ENCODE measurements at places on chromosomes 16 and 17.
A peak's percentile ranks its signal among the peaks of the same experiment; 100 is the strongest.

- no peak for DNase-seq
Observed at GRCh38 chr16:82177555-82177954, 7.5 kb upstream of the MPHOSPH6 start.

- no peak for DNase-seq
Observed at GRCh38 chr17:77366558-77367245, 225.9 kb downstream of the SEC14L1 start.

DNA sequence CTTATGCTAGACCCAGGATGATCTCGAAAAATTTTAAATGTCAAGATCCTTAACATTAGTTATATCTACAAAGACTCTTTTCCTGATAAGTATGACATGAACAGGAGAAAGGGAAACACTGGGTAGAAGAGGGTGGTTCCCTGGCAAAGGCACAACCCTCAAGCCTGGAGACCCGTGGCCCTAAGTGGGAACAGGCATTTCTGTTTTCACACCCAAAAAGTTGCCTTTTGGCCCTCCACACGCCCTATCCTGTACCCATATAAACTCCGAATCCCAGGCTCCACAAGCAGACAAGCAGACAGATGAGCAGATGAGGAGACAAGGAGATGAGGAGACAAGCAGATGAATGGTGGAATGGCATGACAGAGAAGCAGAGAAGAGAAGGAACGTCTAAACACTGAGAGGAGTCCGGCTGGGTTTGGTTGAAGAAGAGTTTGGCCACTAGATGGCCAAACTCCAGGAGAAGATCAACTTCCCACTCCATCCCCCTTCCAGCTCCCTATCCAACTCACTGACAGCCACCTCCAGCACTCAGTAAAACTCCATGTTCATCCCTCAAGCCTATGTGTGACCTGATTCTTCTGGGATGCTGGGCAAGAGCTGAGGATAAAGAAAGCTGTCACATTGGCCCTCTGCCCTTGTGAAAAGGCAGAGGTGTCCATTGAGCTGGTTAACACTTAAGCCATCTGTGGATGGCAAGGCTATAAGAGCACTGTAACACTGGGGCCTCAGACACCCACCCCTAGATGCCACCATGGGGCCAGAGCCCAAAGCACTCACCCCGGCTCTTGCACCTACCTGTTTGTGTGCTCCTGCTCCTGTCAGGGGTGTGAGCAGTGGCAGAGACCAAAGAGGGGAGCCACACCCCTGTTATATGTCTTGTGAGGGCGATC lies 139.6 kb upstream of the FAM20A start:
- DNase-seq, result no peak

DNA sequence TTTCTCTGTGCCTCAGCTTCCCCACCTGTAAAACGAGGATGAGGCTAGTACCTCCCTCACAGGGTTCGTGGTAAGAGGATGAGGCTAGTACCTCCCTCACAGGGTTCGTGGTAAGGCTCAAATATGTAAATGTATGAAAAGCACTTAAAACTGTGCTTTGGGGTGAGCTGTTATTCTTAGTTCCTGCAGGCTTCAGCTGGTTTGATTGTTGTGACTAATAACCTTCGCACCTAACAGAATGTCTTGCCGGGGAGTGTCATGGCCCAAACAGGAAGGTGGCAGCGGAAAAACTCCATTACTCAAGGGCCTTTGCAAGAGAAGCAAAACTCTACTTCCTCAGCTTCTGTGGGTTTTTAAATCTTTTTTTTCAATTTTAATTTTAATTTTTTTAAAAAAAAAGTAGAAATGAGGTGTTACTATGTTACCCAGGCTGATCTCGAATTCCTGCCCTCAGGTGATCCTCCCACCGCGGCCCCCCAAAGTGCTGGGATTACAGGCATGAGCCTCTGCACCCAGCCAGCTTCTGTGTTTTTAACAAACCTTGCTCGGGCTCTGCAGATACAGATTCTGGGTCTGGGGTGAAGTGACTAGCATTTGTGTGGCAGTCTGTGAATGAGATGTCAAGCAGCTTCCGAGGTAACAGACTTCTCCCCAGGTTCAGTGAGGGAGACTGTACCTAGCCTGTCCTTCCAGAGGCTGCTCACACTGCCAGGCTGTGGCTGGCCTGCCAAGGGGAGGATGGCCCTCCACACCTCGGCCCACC lies 103.0 kb downstream of the RAB11FIP4 start:
- DNase-seq, result no peak

DNA sequence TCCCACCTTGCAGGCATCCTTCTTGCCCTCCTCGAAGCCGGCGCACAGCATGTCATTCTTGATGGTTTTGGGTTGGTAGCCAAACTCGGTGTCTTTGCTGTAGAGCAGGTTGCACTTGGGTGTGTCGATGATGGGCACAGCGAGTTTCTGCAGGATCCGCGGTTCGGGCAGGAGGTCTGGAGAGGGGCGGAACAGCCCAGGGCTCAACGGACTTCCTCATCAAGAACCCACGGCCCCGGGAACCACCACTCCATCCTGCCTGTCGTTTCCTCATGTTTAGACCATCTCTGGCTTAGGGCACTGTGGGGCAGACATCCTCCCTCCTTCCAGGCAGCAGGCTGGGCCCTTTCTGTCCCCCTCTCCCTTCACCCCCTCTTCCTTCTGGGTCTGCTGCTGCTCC lies 6.5 kb downstream of the PRSS27 start:
- DNase-seq, result no peak

GRCh38 chr16:57807968-57808528 lies 5.8 kb upstream of the KIFC3 start:
- peak; percentile 87 for DNase-seq

- no peak for DNase-seq
Observed at GRCh38 chr16:10196999-10197398, 14.8 kb upstream of the GRIN2A start.

DNA sequence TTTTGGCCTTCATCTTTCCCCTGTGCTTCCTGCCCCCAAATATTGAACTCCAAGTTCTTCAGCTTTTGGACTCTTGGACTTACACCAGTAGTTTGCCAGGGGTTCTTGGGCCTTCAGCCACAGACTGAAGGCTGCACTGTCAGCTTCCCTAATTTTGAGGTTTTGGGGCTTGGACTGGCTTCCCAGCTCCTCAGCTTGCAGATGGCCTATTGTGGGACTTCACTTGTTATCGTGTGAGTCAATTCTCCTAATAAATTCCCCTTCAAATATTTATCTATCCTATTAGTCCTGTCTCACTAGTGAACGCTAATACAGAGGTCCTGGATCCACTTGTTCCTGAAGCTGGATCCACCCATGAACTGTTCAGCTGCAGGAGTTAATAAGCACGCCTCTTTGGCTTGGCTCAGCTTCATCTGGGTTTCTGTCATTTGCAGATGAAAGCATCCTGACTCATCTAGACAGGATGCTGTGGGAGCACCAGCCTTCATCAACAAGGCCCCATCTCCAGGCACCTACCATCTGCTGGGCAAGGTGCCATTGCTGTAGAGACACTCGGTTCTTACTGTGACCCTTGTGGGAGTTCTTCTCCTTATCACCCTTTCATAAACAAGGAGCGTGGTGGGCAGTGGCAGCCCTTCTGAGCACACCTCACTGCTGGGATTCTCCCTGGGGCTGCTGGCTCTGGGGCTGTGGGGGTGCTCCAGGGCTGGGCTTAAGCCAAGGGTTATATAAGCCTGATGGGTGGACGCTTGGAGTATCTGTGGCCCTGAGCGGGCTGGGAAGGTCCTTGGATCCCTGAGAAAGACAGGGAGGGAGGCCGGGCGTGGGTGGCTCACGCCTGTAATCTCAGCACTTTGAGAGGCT lies 23.1 kb downstream of the LAT start:
- no peak for DNase-seq

GRCh38 chr16:13936155-13936554 lies 16.2 kb downstream of the ERCC4 start:
- DNase-seq, result no peak

GRCh38 chr17:14748036-14748710 lies 447.3 kb downstream of the HS3ST3B1 start:
- no peak for DNase-seq

DNA sequence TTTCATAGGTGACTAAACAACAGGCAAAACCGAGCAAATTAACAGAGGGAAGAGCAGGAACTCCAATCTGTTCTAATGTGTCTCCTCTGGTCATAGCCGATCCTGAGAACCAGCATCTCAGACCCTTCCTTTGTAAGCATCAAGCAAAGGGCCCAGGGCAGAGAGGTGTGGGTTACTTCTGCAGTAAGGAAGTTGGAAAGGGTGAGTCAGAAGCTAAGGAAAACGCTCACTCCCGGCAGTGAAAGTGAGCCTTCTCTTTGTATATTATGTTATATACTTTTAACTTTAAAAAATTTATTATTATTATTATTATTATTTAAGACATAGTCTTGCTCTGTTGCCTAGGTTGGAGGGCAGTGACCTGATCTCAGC lies 77.7 kb downstream of the MRM3 start:
- DNase-seq, result no peak

DNA sequence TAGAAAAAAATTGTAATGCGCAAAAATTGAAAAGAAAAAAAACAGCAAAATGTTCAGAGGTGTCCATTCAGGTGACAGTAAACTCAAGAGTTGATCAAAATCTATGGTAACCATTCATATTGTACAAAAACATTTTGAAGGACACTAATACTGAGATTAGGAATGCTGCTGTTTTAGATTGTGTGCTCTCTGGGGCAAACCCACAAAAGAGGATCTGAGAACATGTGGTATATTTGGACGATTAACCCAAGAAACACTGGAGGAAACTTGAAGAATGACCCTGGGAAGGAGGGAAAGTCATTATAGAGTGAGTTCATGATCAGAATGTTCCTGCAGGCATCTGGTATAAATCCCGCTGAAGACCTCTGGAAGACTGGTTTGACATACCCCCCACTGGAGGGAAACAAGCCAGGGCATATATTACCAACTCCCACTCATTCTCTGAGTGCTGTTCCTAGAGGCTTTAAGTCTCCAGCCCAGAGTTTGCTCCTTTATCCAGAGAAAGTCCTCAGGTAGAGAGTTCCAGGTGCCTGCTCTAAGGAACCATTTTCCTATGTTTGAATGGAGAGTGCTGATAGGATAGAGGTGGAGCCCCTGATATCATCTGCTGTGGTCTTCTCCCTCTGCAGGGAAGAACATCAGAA lies 1.2 kb downstream of the KRTAP4-2 start:
- no peak for DNase-seq

- no peak for DNase-seq
Observed at GRCh38 chr17:77716289-77716926, 242.1 kb upstream of the TNRC6C start.

DNA sequence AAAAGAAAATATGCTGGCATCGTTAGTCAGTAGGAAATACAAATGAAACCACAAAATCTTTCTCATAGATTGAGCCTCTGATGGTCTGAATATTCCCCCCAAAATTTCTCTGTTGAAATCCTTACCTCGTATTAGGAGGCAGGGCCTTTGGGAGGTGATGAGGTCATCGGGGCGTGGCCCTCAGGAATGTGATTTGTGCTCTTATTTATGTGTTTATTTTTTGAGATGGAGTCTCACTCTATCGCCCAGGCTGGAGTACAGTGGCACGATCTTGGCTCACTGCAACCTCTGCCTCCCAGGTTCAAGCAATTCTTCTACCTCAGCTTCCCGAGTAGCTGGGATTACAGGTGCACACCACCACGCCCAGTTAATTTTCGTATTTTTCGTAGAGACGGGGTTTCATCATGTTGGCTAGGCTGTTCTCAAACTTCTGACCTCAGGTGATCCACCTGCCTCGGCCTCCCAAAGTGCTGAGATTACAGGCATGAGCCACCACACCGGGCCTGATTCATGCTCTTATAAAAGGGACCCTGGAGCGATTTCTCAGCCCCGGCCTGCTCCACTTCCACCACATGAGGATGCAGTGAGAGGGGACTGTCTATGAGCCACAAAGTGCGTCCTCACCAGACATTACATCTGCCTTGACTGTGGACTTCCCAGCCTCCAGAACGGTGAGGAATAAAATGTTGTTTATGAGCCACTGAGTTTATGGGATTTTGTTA lies 53.1 kb downstream of the DNAH17 start:
- DNase-seq, result no peak

DNA sequence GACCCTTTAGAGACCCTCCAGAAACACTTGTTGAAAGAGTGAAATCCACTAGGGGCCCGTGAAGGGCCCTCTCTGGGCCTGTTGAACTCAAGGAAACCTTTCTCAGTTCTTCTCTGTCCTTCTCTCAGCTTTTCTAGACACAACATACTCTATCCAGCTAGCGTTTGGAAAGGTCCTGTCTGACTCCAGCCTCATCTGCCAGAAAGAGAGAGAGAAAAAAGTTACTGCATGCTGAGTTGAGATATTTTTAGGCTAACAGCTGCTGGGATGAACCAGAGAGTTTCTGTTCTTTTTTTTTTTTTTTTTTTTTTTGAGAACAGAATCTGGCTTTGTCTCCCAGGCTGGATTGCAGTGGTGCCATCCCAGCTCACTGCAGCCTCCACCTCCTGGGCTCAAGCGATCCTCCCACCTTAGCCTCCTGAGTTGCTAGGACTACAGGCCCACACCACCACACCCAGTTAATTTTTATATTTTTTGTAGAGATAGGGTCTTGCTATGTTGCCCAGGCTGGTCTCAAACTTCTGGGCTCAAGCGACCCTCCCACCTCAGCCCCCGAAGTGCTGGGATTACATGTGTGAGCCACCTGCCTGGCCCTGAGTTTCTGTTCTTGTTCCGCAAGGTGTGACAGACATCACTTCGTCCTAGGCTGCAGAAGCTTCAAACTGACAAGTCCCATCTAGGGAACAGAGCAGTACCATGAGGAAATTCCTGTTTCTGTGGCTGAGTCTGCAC lies 14.9 kb upstream of the TEX2 start:
- DNase-seq, result no peak

- DNase-seq, result no peak
Observed at GRCh38 chr16:85249418-85250146, 137.3 kb upstream of the CIBAR2 start.

DNA sequence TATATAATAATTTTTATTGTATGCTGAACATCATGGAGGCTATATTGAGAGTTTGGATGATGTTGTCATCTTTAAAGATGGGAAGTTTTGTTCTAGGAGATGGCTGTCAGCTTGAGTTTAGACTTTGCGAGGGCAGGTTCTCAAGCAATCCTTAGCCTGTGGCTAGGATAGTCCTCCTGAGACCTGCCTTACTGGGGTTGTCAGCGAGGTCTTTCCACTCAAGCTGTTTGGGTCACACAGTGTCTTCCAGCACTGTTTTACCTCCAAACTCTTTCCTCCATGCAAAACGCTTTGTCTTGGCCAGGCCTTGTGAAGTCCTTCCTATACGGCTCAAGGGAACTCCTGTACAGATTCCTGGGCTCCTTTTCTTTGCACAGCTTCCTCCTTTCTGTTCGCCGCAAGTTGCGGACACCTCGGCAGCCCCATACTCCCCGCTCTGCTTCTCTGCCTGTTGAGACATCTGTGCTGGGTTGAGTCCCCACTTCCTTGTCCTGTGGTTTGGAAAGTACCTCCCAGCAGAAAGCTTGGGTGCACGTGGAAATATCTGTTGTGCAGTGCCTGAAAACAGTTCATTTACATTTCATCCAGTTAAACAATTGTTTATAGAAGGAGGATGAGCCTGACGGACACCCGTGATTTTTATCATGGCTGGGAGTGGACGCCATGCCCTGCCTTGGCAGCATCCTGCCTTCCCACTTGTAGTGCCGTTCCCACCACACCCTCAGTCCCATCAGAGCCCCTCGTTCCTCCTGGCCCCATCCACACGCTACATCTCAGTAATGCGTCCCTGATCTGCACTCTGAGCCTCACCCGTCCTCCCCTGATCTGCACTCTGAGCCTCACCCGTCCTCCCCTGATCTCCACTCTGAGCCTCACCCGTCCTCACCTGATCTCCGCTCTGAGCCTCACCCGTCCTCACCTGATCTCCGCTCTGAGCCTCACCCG lies 55.0 kb upstream of the CBFA2T3 start:
- DNase-seq, result no peak
